ENCODE measurements at places on chromosomes 16 and 17.

DNA sequence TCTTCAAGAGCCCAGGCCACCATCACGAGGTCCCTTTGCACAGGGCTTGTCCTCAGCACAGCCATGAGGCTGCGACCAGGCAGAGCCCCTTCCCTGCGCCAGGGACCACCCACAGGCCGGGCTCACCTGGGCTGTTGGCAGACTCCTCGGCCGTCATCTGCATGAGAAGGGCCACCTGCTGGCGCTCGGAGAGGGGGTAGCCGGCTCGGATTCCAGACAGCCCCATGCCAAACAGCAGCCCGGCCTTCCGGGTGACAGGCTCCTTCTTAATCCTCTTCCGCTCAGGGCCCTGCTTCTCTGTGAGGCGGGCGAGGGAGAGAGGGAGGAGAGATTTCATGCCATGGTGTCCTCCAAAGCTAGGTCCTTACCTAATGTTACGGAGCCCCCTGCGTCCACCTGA, 73.4 kb downstream of the ZNF778 start:
- no peak for DNase-seq

DNA sequence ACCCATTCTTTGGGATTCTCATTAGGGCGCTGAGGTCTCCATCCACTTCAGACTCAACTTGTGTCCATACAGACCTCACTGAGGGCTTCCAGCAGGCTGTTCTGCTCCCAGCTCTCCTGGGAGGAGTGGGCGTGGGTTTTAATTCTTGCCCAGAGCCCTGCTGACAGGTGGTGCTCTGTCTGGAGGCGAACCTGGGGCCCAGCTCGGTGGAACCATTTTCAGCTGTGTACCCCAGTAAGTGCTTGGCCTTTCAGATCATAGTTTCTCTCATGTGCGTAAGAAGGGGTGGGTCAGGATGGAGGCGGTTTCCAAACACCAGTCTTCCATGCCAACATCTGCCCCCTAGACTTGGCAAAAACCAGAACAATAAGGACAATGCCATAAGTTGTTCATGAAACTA, 21.4 kb upstream of the NKD1 start:
- no peak for DNase-seq

- DNase-seq: no peak
Measured at GRCh38 chr16:68379472-68380347, 68.6 kb downstream of the SMPD3 start.

DNA sequence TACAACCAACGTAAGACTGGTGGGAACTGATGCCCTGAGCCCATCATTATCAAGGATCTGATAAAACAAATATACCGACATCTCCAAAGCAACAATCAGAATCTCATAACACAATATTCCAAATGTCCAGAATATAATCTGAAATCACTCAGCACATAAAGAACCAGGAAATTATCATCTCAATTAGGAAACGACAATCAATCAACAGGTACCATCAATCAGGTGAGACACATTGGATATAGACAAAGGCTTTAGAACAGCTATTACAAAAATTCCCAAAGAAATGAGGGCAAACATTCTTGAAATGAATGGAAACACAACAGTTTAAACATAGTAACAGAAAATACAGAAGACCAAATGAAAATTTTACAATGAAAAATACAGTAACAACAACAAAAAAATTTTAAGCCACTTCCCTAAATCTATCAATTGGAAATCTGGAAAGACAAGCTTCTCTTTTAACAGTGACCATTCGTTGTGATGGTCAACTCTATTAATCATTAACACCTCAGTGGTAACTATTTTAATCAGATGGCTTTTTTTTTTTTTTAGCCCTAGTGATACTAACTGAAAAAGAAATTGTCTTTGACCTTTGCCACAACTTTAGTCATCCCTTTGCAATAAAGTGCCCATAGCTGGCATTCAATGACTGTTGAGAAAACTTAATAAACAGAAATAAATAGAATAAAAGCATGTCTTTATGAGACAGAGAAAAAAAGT, 70.4 kb downstream of the USP32 start:
- DNase-seq: no peak

- DNase-seq: no peak
Measured at GRCh38 chr16:10938321-10938720, 3.9 kb downstream of the DEXI start.

DNA sequence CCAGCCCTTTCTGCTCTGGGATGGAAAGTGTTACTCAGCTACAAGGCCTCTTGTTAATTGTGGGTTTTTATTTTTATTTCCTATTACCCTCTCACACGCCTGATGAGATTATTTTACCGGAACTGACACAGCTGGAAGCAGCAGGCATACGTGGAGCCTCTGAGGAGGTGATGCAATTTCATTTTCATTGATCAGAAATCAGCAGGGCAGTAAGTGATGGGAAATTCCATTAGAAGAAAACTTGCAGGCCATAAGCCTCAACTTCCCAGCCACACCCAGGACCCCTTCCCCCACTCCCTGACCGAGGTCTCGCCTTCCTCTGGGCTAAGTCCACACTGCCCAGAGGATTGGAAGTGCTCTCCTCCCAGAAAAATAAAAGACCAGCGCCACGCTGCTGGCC, 69.7 kb downstream of the ZFHX3 start:
- no peak for DNase-seq

GRCh38 chr16:31138621-31139578, 3.4 kb upstream of the PRSS8 start:
- DNase-seq: no peak

- no peak for DNase-seq
Measured at GRCh38 chr16:89704281-89704680, 2.8 kb upstream of the SPATA2L start.

DNA sequence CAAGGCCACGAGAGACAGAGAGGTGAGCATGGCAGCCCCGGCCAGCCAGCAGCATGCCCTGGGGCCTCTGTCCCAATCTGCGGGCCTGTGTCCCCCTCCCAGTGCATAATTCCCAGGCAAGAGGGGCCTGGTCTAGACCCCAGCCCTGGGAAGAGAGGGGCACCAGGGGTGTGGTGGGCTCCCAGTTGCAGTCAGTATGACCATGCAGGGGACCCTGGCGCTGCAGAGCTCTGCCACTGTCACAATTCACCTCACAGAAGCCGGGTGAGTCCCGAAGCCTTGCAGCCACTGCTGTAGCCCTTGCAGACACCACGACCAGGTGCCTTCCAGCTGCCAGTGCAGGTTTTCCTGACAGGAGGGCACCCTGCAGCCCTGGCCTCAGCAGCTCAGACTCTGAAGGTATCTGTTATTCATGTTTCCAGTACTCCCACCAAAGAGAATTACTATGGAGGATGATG, 25.8 kb upstream of the KSR1 start:
- no peak for DNase-seq

DNA sequence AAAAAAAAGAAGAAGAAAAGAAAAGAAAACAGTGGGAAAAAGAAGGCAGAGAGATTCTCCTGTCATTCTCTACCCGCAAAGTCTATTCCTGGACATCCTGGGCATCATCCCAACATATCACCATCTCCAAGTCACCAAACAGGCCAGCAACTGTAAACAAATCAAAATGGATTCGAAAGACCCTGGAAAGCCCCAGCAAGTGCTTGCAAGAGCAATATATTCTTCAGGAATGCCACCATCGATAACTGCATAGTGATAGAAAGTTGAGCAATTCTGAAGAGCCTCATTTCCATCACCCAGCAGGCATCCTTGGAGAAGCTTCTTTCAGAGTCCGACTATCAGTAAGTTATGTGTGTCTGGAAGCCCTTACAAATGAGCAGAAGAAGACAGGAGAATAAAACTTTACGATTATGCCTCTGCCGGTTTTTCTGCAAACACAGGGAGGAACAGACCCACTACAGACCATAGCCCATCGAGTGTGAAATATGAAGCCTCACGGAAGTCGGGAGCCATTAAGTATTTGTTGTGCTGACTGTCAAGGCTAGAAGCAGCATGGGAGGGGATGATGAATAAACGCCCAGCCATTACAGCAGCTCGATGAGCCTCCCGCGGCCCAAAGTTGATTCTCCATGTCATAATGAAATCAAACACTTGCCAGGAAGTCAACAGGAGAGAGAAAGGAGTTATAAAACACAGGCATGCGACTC, 64.5 kb upstream of the SEC14L1 start:
- DNase-seq: no peak

DNA sequence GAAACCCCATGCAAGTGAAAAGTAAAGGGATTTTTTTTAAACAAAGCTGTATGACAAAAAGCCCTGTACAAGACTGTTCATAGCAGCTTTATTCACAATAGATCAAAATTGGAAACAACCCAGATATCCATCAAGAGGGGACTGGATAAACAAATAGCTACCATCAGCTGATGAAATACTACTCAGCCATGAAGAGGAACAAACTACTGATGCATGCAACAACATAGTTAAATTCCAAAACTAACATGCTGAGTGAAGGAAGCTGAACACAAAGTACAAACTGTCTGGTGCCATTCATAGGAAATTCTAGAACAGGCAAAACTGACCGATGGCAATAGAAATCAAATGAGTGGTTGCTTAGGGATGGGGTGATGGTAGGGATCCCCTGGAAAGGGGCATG, 15.1 kb downstream of the FOXJ1 start:
- no peak for DNase-seq

GRCh38 chr16:52805559-52806168, 247.0 kb downstream of the CHD9NB start:
- DNase-seq: no peak

GRCh38 chr17:35240861-35241260, 2.0 kb upstream of the SLFN5 start:
- no peak for DNase-seq
